ENCODE measurements at places on chromosomes 1 and 21.
A peak's percentile ranks its signal among the peaks of the same experiment; 100 is the strongest.

- no peak for DNase-seq
Measured at GRCh38 chr21:42226626-42227025, 7.7 kb downstream of the ABCG1 start.

GRCh38 chr1:78839704-78840277 lies 166.7 kb downstream of the ADGRL4 start:
- no peak for DNase-seq

DNA sequence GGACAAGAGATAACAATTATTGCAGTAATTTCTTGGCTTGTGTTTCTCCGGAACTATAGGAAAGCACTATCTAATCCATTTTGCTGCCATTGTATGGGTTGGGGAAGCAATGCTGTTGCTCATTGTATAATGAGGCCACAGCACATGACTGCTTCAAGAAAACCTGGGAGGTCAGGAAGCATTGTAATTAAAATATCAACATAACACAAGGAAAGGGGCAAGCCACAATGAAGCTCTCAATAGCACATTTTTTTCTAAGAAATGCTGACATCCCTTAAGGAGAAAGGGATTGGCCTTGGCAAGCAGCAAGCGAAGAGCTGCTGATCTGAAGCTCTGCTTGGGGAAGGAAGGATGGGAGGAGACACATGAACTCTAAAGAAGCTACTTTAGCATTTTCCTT lies 44.0 kb downstream of the PLPP3 start:
- DNase-seq = no peak

DNA sequence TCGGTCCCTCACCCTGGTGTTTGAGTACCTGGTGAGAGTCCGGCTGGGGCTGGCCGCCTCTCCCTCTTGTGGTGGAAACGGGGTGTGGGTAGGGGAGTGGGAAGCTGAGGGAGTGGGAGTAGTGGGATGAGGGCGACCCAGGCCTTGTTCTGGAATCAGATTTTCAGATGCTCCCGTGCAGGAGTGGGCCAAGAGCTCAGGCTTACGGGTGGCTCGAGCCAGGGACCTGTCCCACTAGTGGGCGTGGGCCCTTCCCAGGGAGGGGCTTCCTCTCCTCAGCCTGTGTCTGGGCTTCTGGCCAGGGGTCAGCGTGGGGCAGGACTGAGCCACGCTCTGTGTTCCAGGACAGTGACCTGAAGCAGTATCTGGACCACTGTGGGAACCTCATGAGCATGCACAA lies 22.0 kb downstream of the CDK18 start:
- no peak for DNase-seq

GRCh38 chr1:116164604-116165368 lies 53.6 kb downstream of the MAB21L3 start:
- DNase-seq = no peak

GRCh38 chr1:35769188-35769758 lies 505 bp downstream of the CLSPN start:
- peak; percentile 73 for DNase-seq

All from naive thymus-derived CD8-positive, alpha-beta T cell (primary cell).